ENCODE measurements at places on chromosomes 7 and 10.
A peak's percentile ranks its signal among the peaks of the same experiment; 100 is the strongest.

- no peak for DNase-seq
Measured at GRCh38 chr7:94170836-94171235, 166.7 kb upstream of the BET1 start.

DNA sequence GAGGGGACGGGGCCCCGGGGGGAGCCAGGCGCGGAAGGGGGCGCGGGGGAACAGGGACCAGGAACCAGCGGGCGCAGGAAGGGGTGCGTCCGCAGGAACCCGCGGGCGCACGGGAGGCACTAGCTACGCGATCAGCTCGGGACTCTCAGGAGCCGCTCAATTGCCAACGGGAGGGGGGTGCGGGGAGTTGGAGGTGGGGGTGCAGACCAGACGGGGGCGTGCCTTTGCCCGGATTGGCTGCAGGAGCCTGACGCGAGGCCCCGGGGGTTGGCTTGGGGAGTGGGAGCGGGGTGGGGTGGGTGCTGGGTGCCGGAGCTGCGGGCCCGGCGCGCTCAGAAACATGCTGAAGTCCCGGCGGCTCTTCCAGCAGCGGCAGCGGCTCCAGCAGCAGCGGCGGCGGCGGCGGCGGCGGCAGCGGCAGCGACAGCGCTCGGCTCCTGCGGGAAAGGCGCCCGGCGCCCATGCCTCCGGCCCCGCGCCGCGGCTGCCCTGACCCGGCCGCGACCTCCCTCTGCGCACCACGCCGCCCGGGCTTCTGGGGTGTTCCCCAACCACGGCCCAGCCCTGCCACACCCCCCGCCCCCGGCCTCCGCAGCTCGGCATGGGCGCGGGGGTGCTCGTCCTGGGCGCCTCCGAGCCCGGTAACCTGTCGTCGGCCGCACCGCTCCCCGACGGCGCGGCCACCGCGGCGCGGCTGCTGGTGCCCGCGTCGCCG lies at the start of gene ADRB1:
TSS of gene ADRB1 (plus strand) at position 335 of the 715 bp plus-strand sequence. CDS start at position 602, 267 bp downstream.
- DNase-seq: peak; percentile 91

GRCh38 chr7:30465811-30466180 lies 12.8 kb downstream of the NOD1 start:
- peak; percentile 40 for DNase-seq

GRCh38 chr7:112422842-112423496 lies 27.3 kb upstream of the IFRD1 start:
- DNase-seq: peak; percentile 33

DNA sequence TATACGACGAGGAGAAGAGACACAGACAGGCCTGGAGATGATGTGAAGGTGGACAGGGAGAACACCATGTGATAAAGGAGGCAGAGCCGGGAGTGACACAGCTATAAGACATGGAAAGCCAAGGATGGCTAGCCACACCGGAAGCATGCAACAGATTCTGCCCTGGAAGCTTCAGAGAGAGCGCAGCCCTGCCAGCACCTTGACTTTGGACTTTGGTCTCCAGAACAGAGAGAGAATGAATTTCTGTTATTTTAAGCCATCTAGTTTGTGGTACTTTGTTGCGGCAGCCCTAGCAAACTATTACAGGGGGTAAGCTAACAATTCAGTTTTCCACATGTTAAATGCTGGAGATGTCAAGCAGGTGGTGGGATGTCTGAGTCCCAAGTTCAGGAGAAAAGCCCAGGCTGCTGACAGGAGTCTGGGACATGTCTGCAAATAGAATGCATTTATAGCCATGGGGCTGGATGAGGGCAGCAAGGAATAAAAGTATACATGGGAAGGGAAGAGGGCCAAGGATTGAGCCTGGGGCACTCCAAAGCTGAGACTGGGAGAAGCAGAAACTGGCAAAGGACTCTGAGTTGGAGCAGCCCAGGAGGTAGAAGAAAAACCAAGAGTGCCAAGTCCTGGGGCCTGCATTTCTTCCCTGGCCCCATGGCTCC lies 65.1 kb downstream of the ATXN7L1 start:
- DNase-seq: no peak

All from substantia nigra (tissue), 51 donors.